ENCODE measurements at places on chromosomes 1 and 21.

DNA sequence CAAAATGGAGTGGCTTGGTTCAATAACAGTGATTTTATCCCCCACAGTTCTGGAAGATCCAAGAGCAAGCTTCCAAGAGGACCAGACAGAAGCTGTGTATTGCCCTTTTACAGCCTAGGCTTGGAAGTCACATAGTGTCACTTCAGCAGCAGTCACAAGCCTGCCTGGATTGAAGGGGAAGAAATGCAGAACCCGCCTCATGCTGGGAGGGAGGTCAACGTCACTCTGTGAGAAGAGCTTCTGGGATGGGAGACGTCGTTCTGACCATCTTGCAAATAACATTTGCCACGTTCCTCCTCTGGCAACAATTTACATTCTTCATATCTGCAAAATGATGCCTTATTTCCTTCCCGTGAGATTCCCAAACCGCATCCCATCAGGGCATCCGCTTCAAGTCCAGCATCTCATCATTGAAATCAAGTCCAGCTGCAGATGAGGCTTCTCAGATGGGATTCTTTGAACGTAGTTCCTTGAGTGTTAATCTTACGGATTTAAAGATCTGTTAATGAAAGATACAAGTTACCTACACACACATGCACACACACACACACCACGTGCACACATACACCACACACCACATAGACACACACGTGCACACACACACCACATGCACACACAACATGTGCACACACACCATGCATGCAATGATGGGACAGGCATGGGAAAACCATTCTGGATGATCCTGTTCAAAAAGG lies 23.9 kb upstream of the KIF1B start:
- no peak for DNase-seq

DNA sequence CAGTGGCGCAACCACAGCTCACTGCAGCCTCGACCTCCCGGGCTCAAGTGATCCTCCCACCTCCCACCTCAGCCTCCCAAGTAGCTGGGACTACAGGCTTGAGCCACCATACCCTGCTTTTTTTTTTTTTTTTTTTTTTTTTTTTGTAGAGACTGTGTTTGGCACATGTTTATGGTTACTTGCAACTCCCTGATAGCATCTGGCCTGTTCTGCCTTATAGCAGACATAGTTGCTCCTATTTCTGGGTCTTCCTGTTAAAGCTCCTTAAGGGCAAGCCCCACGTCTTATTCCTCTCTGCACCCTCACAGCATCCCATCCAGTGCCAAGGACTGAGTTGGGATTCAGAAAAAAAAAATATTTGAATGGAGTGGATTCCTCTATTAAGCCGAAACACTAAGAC lies 17.1 kb upstream of the CNR2 start:
- DNase-seq: no peak

DNA sequence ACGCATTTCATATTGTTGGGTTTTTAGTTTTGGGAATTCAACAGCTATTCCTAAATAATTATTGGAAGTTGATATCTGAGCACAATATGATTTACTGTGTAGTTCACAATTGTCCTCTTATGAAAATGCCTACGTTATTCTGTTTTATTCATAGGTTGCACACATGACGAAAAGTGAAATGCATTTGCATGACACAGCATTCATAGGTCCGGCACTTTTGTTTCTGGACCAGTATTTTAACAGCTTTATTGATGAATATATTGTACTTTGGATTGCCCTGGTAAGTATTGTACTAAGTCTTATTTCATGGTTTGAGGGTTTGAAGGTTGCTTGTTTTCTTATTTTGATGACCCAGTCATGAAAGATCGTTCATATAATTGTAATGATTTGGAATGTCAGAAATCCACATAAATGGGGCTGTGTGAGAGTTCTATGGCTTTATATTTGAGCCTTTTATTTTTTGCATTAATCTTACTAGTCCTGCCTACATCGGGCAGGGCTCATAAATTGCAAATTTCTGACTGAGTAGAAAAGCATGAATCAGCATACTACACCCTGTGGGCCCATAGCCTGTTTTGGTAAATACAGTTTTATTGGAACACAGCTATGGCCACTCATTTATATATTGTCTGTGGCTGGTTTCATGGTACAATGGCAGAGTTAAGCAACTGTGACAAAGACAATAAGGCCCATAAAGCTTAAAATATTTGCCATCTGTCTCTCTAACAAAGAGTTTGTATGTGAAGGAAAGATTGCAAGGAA lies 17.0 kb downstream of the DENND2D start:
- no peak for DNase-seq

DNA sequence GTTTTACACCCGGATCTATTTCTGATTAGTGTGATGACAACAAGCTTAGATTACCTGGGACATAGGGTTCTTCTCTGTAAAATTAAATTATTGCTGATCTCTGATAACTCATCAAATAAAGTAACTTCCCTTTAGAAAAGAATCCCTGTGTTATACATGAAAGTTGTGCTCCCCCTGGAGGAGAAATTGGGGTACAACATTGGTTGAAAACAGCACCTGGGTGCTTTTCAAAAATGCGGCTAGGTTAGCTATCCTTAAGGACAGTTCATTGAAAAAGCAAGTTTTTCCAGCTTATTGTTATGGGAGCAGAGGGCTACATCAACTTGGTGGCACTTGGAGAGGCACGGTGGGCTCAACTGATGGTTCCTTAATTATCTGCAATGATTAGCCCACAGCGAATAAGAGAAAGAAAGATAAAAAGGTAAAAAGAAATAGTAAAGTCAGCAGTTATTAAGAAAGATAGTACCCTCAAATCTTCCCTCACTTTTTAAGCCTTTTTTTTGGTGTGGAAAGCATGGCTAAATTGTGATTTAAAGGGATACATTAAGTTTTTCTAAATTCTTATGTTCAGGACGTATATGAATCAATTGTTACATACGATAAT lies 97.8 kb downstream of the FMN2 start:
- DNase-seq: peak; percentile 14

DNA sequence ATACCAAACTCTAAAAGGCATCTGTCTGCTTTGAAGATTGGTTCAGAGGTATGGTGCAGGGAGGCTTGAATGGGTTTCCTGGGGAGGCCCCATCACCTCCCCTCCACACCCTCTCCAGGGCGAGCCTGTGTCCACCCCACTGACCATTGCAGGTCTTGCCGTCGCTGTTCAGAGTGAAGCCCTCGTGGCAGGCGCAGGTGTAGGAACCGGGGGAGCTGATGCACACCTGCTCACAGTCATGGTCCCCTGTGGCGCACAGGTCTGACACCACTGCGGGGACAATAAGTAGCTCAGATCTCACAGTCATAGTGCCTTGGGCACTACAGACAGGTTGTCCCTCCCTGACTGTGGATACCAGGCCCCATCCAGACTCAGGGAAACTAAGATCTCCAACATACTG lies 6.7 kb downstream of the MATN1 start:
- DNase-seq: no peak

DNA sequence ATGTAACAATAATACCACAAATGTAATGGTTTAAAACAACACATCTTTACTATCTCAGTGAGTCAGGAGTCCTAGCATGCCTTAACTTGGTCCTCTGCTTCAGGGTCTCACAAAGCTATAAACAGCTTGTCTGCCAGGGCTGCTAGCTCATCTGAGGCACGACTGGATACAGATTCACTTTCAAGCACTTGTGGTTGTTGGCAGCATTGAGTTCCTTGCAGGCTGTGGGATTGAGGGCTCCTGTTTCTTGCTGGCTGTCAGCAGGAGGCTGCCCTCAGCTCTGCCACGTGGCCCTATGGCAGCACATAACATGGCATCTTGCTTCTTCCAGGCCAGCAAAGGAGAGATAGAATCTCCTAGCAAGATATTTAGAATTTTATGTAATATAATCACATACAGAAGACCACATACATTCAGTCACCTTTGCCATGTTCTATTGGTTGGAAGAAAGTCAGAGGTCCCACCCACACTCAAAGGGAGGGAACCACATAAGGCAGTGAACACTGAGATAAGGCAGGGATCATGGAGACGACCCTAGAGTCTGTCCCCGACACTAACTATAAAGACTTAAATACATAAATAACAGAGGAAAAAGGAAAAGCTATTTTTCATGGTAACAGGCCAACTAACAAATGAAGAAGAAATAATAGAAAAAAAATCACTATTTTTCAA lies 18.9 kb upstream of the IPP start:
- no peak for DNase-seq

- no peak for DNase-seq
Observed at GRCh38 chr1:167122121-167122480, 28.2 kb downstream of the STYXL2 start.

DNA sequence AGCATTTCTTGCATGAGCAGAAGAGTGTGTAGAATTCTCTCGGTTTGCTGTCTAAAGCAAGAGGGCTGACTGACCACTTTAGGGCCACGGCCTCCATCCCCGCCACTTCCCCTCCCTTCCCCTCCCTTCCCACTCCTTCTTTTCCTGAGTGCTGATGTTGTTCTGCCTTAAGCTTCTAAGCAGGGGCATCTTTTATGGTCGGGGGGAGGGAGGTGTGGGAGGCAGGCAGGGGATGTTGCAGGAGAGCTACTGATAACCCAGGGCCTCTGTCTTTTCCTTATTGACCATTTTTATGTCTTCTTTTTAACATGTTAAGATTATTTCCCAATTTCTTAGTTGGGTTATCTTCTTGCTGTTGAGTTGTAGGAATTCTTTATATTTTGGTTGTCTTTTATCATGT lies 15.1 kb downstream of the USP25 start:
- DNase-seq: no peak

GRCh38 chr1:248858096-248858890 lies 592 bp downstream of the ZNF692 start:
- DNase-seq: peak; percentile 75

GRCh38 chr1:119873135-119874015 lies 22.9 kb downstream of the ADAM30 start:
- no peak for DNase-seq

DNA sequence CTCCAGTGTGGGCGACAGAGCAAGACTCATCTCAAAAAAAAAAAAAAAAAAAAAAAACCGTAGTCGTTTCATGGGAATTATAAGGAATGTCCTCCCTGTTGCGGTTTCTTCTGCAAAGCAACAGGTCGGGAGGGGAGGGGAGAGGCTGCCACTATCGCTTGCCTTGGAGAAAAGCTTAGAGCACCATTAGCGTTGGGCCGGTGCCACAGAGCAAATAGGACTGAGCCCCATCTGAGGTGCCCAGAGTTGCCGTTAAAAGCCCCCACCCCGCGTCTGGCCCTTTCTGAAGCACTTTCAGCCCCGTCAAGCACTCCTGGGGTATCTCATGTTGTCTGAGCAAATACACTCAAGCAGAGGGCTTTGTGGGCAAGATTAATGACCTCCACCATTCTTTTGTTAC lies 2.2 kb downstream of the RIPPLY3 start:
- peak; percentile 96 for DNase-seq

DNA sequence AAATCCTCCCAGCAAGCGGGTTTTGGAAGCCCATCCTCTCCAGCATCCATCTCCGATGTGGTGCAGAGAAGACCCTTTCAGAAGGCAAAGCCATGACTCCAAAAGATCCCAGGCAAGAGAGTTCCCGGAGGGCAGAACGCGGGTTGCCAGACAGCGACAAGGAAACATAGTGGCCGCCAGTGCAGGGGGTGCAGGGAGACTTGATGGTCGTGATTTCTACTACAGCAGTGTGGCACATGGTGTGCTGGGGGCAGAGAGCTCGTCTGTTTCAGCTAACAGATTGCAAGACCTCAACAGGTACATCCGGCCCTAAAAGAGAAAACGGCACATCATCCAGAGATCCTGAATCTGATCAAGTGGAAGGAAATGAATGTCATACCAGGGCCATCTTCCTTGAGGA lies 74.3 kb downstream of the HLCS start:
- no peak for DNase-seq

GRCh38 chr1:98870959-98871903 lies 133.4 kb downstream of the PLPPR5 start:
- DNase-seq: no peak

DNA sequence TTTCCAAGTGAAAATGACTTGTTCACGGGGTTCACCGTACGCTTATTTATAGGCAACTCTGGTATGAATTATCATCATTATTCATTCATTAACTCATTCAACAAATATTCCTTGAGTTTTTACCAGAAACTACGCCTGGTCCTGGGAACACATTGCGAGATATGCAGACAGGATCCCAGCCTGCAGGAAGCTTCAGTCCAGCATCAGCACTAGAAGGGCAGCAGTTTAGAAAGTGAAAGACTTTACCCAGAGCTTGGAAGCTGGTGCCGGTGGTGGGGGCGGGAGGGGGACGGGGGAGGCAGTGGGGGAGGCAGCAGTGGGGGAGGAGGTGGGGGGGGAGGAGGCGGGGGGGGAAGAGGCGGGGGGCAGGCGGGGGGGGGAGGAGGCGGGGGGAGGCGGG lies 55.9 kb downstream of the SETD4 start:
- no peak for DNase-seq

- DNase-seq: no peak
Observed at GRCh38 chr21:43657355-43658087, 1.8 kb downstream of the HSF2BP start.

GRCh38 chr21:44872323-44872648 lies 1.2 kb downstream of the PTTG1IP start:
- no peak for DNase-seq

GRCh38 chr1:100883963-100884362 lies 10.7 kb downstream of the EXTL2 start:
- no peak for DNase-seq

- DNase-seq: peak; percentile 82
Observed at GRCh38 chr1:20682571-20683236, 21.5 kb upstream of the DDOST start.

GRCh38 chr1:224411766-224412165 lies 22.8 kb downstream of the WDR26 start:
- no peak for DNase-seq

- no peak for DNase-seq
Observed at GRCh38 chr1:61313906-61314422, 231.6 kb downstream of the NFIA start.

- DNase-seq: no peak
Observed at GRCh38 chr1:40241362-40241761, 6.4 kb upstream of the TMCO2 start.

GRCh38 chr1:115275216-115275615 lies 62.8 kb downstream of the NGF start:
- peak; percentile 22 for DNase-seq

GRCh38 chr1:94532077-94532476 lies 9.5 kb downstream of the F3 start:
- no peak for DNase-seq

DNA sequence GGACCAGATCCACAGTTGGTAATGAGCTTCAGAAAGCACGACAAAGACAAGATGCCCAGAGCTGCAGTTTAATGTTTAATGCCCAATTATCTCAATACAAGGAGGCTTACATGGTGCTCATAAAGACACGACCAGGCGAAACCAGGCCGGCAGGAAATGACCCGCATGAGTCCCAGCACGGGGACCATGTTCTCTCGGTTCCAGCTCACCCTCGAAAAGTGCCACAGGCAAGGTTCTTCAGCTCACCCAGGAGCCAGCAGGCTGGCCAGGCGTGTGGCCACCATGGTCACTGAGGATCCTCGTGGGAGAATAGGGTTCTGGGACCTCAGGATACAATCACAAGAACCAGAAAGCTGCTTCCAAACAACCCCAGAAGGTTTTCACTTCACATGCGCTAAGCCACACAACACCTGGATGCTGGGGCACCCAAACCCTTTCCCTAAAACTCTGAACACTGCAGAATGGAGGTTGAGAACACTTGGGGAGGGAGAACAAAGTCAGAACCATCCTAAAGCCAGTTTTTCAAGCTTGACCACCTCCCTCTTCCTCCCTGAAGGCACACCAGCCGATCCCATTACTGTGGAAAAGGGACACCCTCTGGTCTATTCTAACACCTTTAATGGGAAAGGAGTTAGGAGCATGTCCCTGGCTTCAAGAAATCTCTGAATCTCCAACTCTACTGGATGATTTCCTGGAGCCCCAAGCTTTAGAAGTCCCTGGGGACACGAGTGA lies 22.6 kb upstream of the ASAP3 start:
- no peak for DNase-seq

Measured in SHP77 (cell line).